IPS-NIHi11 (cell line): ENCODE measurements at places on chromosomes 5 and 9.

GRCh38 chr9:112443200-112443599, 43.4 kb upstream of the KIAA1958 start:
- DNase-seq, result no peak

DNA sequence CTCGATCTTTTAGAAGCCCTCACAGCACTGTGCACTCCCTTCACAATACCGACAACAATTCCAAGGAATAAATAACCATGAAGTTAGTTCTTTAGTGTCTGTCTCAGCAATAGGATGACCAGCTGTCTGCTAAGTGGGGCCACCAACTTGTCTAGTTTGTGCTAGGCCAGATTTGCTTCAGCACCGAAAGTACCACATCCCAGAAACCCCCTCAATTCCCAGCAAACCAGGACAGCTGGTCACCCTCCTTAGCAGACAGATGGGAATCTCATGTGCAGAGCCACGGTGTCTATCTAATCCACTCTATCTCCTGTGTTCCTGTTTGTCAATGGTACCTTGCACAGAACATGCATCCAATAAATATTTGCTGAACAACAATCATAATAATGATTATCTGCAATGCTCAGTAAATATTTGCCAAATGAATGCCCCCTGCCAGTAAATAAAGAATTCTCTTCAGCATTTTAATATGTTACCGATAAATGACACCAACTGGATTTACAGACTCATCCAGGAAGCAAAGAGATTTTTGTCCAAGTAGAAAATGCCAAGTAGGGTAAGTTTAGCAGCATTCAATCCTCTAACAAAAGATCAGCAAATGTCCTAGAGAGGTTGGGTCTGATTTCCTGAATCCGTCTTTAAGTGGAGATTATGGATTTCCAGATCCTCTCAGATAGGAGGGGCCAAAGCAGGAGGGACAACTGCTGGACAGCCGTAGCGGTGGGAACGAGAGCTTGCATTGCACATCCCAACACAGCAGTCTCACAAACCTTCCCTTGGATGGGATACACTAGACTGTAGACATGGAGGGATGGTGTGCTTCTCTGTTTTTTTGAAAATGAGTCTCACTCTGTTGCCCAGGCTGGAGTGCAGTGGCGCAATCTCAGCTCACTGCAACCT, 51.9 kb upstream of the ANKRD33B start:
- no peak for DNase-seq

DNA sequence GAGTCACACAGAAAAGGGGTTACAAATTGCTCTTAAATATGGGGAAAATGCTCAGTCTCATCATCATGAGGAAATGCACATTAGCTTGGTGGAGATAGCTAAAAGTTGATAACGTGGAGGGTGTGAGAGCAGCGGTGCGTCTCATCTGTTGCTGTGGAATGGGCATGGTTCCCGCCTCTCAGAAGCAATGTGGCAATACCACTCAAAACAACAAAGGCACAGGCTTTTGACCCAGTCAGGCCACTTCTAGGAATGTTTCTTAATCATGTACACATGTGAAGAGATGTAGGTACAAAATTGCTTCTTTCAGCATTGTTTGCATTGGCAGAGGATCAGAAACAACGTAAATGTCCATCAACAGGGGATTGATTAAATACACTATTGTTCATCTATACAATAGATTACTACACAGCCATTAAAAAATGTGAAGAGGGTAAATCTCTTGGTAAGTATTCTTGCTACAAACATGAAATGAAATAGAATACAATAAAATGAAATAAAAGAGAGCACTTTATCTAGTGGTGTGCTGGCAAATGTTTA, 212.6 kb upstream of the MSX2 start:
- DNase-seq, result no peak

DNA sequence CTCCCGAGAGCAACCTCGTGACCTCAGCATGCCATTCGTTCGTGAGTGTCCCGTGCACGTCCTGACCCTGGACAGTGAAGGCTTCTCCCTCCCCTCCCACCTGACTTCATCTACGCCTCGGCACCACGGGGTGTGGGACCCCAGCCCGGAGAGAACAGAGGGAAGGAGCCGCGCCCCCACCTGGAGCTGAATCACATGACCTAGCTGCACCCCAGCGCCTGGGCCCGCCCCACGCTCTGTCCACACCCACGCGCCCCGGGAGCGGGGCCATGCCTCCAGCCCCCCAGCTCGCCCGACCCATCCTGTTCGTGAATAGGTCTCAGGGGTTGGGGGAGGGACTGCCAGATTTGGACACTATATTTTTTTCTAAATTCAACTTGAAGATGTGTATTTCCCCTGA, 38.3 kb upstream of the FCN2 start:
- DNase-seq, result no peak

- DNase-seq, result peak; percentile 5
These were observed 594.6 kb upstream of the FAM174A start for GRCh38 chr5:99940540-99940939.

- DNase-seq, result no peak
These were observed 521.9 kb downstream of the BNC2 start for GRCh38 chr9:16348531-16348930.

DNA sequence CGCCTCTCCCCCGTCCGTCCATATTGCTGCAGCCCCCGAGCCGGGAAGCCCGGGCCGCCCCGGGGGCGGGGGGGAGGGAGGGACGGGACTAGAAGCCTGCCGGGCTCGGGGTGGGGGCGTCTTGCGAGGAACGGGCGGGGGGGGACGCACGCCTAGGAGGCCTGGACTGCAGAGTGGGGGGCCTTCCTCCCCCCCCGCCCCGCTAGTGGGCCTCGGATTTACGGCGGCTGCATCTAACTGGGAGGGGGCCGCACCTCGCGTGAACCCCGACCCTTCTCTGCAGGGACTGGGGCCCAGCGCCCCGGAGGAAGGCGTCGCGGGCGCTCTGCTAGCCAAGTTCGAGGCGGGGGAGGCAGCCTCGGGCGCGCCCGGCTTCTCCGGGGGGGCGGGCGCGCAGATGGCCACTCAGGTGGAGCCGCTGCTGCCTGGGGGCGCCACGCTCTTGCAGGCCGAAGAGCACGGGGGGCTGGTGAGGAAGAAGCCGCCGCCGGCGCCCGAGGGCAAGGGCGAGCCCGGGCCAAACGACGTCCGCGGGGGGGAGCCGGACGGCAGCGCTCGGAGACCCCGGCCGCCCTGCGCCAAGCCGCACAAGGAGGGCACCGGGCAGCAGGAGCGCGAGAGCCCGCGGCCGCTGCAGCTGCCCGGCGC, at the start of gene LARP1:
TSS of gene LARP1 (plus strand) at position 17 of the 648 bp plus-strand sequence. CDS start at position 398, 381 bp downstream.
- DNase-seq, result no peak

GRCh38 chr5:120512068-120512467, 48.0 kb downstream of the PRR16 start:
- DNase-seq, result peak; percentile 55

GRCh38 chr5:157458835-157459234, 1.2 kb upstream of the NIPAL4 start:
- DNase-seq, result no peak

GRCh38 chr5:139649082-139649991, 1.2 kb downstream of the CXXC5 start:
- DNase-seq, result peak; percentile 57

DNA sequence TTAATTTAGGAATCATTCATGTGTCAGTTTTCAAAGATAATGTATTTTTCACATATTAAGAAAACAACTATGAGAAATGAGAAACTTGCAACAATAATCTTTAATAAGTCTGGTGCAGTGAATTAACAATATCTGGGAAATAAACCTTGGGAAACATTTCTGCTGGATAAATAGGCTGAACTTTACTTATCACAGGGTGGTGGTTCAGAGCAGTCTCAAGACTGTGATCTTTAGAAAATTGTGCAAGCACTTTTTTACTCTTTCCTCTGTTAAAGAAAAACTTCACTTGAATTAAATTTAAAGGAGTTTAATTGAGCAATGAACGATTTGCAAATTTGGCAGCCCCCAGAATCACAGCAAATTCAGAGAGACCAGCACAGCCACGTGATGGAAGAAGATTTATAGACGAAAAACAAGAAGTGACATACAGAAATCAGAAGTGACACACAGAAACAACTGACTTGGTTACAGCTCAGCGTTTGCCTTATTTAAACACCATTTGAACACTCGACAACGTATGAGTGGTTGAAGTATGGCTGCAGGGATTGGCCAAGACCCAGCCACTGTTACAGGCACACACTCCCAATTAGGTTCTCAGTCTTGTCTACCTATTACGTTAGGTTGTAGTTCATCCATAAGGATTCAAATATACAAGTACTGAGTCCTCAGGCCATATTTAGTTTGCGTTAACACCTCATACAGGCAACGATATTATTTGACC, 631.9 kb downstream of the SLCO4C1 start:
- DNase-seq, result no peak

GRCh38 chr5:180411948-180412347, 58.8 kb upstream of the GFPT2 start:
- DNase-seq, result no peak

GRCh38 chr9:73979894-73980264, 517.3 kb upstream of the RORB start:
- no peak for DNase-seq

GRCh38 chr9:126708178-126708577, 94.5 kb downstream of the LMX1B start:
- DNase-seq, result no peak

DNA sequence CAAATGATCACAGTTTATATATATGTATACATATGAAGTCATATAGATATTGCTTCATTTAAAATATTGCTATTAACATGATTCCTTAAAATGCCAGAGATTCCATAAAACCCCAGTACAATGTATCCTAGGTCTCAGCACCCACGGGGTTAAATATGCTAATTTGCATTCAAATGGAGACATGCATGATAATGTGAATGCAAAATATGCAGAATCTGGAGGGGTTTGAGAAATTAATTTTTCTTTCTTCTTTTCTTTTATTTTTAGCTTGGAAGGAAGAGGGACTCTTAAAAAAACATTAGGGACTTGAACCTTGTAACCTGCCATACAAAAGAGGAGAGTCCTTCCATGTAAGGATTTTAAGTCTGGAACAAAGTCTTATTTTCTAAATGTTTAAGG, 211.9 kb downstream of the MEF2C start:
- DNase-seq, result no peak

- no peak for DNase-seq
These were observed 273.6 kb upstream of the TAS2R1 start for GRCh38 chr5:9903801-9904200.

DNA sequence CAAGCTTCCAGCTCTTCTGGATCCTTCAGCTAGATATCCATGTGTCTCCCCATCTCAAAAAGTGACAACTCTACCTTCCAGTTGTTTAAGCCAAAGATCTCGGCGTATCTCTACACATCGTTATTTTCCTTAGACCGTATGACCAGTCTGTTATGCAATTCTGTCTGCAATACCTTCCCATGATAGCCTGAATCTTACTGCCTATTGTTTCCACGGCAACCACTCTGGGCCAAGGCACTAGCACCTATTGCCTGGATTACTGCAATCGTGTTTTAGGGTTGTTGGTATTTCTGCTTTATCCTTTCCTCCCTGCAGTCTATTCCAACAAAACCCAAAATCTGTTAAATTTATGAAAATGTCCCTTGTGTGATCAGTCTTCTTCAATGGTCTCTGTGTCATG, 448.4 kb downstream of the MTRR start:
- no peak for DNase-seq

DNA sequence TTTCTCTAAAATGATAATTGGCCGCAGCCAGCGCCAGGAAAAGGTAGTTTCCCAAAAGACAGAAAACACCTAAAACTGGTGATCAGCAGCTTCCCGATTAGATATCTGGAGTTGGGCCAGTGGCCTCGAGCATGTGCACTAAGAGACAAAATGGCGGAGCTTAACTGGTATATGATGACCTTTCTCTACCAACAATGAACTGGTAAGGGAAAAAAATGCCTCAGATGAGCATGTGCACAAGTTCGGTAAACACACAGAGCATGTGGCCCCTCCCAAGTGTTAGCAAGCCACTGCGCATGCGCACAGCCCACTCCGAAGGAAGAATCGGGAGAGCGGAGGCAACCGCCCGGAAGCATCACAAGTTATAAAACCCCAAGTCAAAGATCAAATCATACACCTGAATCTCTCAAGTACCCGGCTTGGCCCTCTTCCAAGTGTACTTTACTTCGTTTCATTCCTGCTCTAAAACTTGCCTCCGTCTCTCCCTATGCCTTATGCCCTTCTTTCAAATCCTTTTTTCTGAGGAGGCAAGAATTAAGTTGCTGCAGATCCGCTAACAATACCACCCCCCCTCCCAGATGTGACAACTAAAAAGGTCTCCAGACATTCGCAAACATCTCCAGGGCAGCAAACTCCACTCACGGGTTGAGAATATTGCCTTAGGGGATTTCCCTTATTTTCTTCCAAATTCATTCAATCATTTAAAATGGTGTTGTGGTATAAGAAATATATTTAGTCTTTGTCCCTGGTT, 15.0 kb upstream of the PTBP3 start:
- DNase-seq, result peak; percentile 17

- no peak for DNase-seq
These were observed 87.0 kb upstream of the TNC start for GRCh38 chr9:115204904-115205453.

DNA sequence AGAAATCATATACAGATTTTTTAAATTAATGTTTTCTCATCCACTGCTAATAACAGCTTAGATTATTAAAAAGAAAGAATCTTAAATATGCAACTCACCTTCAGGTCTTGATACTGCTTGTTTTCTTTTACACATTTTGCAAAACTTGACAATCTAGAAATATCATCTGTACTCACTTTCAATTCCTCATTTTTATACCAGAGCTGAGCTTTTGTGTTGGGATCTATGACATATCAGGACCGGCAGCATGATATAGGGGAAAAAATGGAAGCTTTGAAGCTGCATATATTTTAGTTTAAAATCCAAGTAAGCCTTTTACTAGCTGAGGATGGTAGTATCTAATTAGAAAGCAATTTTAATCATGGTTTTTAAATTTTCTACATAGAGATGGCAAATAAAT, 75.7 kb upstream of the SMARCA2 start:
- no peak for DNase-seq

- DNase-seq, result peak; percentile 19
These were observed 1050.2 kb downstream of the CDH12 start for GRCh38 chr5:21802869-21803490.

- no peak for DNase-seq
These were observed 13.2 kb downstream of the P4HA2 start for GRCh38 chr5:132214491-132214890.

- no peak for DNase-seq
These were observed 19.4 kb downstream of the PDCD1LG2 start for GRCh38 chr9:5529683-5530221.

- DNase-seq, result no peak
These were observed 51.8 kb downstream of the DEPDC1B start for GRCh38 chr5:60648175-60648574.

GRCh38 chr9:22512495-22512894, 65.9 kb downstream of the DMRTA1 start:
- no peak for DNase-seq

- DNase-seq, result no peak
These were observed 2.6 kb upstream of the SLC6A3 start for GRCh38 chr5:1447671-1448361.

GRCh38 chr5:135107986-135108385, 74.0 kb upstream of the PITX1 start:
- DNase-seq, result no peak

DNA sequence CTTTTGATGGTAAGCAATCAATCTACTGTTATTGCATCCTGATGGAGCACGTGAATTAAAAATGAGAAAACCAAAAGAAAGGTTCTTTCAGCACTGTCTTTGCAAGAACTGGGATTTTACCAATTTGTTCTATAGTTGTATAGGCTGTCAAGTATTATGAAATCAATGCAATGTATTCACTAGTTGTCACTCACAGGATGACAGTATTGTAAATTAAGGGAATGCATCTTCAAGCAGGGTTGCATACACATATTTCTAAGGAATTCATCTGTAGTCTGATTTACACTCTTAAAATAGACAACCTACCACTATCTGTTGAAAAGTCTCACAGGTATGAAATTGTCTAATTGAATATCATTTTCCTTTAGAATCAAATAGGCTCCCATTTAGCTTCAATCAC, 252.8 kb downstream of the FBXL17 start:
- DNase-seq, result no peak
